Colonic mucosa (tissue), 4 donors: ENCODE measurements at places on chromosomes 16 and 17. TPM values are rescaled to one million over a fixed set of nuclear protein-coding genes. Genes with fewer than 3 reads are reported as not detected.

The CD68 gene
- total RNA-seq, result 37.7 TPM

The KATNIP gene
- 34.1 TPM for total RNA-seq

The BCL6B gene
- total RNA-seq, result 0.89 TPM

The MAP2K6 gene
- total RNA-seq, result 83.3 TPM

The CD19 gene
- 0.40 TPM for total RNA-seq

The RNF227 gene
- 3.0 TPM for total RNA-seq

The GRAPL gene
- 0.35 TPM for total RNA-seq

The KIFC3 gene
- total RNA-seq, result 5.7 TPM

GRCh38 chr16:14071576-14072271, 605 bp downstream of the MRTFB start:
- no peak for DNase-seq
- peak overlapping the region; percentile 95 for H3K4me3 ChIP-seq
- peak overlapping the region; percentile 58 for H3K27ac ChIP-seq
- H3K36me3 ChIP-seq, result no peaks in the 10 kb centered on the region
- H3K27me3 ChIP-seq, result no peaks in the 10 kb centered on the region

- DNase-seq, result no peak
- no peak overlapping the region for H3K27ac ChIP-seq
- H3K27me3 ChIP-seq, result no peaks in the 10 kb centered on the region
- H3K36me3 ChIP-seq, result no peaks in the 10 kb centered on the region
- no peak overlapping the region for H3K4me3 ChIP-seq
- H3K4me1 ChIP-seq, result no peaks in the 10 kb centered on the region
Observed at GRCh38 chr17:61385577-61386236, 13.9 kb upstream of the TBX2 start.

GRCh38 chr17:69402052-69402451, 12.4 kb upstream of the MAP2K6 start:
- no peak overlapping the region for H3K4me3 ChIP-seq
- no peak for DNase-seq
- H3K27ac ChIP-seq, result no peak overlapping the region
- no peaks in the 10 kb centered on the region for H3K27me3 ChIP-seq

DNA sequence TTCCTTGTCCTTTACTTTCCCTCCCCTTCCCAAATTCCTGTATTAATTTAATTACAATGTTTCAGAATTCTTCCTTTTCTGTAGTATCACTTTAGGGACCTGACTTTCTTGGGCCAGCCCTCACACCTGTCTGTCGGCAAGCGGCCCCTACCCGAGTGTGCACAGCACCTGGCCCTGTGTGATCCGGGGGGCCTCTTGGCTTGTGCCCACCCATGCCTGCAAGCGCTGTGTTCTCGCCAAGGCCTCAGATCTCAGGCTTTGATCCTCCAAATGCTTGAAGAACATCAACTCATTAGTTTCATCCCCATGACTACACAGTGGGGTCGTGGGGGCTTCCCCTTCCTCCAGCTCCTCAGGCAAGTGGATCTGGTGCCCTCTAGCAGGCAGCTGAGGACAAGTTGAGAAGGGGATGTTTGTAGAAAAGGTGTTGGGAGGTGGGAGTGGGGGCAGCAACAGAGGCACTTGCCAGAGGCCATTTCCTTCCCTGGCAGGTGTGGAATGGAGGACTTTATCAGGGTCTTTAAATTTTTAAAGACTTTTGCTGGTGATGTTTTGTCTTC, 15.7 kb upstream of the CDH3 start:
- no peak for DNase-seq
- no peaks in the 10 kb centered on the region for H3K4me1 ChIP-seq
- no peak overlapping the region for H3K27ac ChIP-seq
- no peak overlapping the region for H3K4me3 ChIP-seq

- H3K27ac ChIP-seq, result peak overlapping the region; percentile 76
- DNase-seq, result peak; percentile 30
- H3K36me3 ChIP-seq, result no peaks in the 10 kb centered on the region
- H3K4me1 ChIP-seq, result peaks cover 16% of the 10 kb centered on the region
- no peaks in the 10 kb centered on the region for H3K27me3 ChIP-seq
Observed at GRCh38 chr17:81666092-81666341, 388 bp downstream of the OXLD1 start.

GRCh38 chr16:30110661-30111060, 2.7 kb downstream of the GDPD3 start:
- peaks cover 19% of the 10 kb centered on the region for H3K4me1 ChIP-seq
- H3K27me3 ChIP-seq, result no peaks in the 10 kb centered on the region
- H3K27ac ChIP-seq, result no peak overlapping the region
- H3K36me3 ChIP-seq, result no peaks in the 10 kb centered on the region

DNA sequence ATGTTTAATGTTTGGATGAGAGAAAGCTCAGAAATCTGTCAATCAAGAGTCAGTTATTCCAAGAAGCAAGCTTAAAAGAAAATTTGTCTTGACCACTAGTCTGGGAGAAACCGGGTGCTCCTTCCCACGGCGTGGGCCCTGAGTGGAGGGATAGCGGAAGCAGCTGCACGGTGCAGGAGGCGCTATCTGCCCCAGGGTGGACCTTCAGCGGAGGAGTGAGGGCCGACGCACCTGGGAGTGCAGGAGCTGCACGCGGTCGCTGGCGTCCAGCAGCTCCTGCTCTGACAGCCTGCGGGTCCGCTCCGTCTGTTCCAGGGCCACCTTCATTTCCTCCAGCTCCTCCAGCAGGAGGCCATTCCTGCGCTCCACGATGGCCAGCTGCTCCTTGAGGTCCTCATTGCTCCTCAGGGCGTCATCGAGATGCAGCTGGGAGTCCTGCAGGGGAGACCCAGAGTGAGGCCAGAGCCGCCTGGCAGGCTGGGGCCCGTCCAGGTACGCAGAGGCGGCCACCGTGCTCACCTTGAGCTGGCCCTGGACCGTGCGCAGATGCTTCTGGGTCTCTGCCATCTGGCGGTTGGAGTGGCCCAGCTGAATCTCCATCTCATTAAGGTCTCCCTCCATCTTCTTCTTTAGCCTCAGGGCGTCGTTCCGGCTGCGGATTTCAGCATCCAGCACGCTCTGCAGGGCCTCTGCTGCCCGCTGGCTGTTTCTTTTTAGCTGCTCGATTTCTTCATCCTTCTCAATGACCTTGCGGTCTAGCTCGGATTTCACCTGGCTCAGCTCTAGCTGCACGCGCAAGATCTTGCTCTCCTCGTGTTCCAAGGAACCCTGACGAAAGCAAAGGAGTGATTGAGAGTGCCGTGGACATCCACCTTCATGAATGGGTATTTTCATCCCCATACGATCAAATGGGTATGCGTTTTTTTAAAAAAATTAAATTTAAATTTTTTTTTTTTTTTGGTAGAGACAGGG, 63.5 kb downstream of the MYH13 start:
- DNase-seq, result no peak
- H3K4me1 ChIP-seq, result no peaks in the 10 kb centered on the region
- H3K27me3 ChIP-seq, result no peaks in the 10 kb centered on the region
- no peaks in the 10 kb centered on the region for H3K36me3 ChIP-seq
- no peak overlapping the region for H3K4me3 ChIP-seq

- H3K4me3 ChIP-seq, result no peak within 1 kb of the TSS
- no peak within 1 kb of the TSS for H3K27ac ChIP-seq
- no peak for DNase-seq
- H3K4me1 ChIP-seq, result no peaks in the 10 kb centered on the region
- no peaks in the 10 kb centered on the region for H3K27me3 ChIP-seq
Observed at GRCh38 chr17:44915321-44915726, at the start of gene GFAP. Gene GFAP (minus strand): TSS chr17:44915500. CDS start chr17:44915486, 14 bp downstream.

DNA sequence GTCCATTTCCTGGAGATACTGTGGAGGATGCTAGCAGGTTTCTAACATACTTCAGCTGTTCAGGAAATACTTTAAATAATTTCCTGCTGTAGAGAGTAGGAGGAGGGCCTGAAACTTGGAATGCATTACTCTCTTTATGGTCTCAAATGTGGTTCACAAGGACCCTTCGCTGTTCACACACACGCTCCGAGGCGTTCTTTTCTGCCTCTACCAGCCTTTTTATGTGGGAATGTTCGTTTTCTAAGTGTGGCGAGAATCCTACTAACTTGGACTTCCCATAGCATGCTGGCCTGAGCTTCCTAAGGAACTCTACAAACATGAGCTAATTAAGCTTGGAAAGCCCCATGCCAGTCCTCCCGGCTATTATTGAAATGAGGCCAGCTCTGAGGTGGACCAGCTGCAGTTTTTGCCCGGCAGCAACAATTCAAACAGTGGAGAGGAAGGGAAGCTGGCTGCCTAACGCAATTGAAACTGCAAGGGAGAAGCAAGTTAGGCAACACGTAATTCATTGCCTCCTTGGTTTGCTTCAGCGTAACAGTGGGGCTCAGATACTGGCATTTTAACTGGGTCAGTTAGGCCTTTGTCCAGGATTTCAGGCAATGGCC, 18.9 kb downstream of the KPNA2 start:
- H3K4me3 ChIP-seq, result no peak overlapping the region
- H3K27ac ChIP-seq, result no peak overlapping the region
- no peak for DNase-seq
- no peaks in the 10 kb centered on the region for H3K4me1 ChIP-seq

DNA sequence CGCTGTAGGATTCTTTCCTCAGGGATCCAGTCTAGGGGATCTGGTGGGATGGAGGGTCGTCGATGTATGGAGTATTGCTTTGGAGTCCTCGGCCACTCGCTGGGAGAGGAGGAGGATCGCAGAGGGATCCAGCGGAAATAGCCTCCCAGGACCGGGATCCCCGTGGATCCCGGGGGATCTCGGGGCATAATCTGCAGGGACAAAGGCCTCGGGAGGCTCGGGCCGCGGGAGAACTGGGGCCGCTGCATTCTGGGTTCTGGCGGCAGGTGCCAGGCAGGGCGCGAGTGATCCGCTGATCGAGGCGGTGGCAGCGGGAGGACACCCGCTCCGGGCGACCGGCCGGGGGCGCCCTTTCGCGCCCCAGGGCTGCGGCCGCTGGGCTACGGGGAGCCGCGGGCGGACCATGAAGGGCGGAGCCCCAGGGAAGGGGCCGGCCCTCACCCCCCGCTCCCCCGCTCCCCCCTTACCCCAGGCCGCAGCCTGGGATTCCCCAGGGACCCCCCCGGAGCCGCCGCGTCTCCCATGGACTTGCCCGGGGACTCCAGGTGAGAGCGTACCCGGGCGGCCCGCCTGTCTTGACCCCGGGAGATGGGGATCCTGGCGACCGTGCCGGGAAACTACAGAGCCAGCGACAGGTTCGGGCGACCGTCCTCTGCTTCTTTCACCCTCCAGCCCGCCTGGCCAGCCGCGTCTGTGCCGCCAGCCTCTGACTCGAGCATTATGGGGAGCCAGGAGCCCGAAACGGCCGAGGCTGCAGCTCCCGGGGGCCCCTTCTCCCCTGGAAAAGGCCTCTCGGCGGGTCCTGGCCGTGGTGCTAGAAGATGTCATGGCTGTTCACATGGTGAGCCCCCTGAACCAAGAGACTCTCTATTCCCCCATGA, 604 bp downstream of the PRR14 start:
- H3K36me3 ChIP-seq, result peaks cover 20% of the 10 kb centered on the region
- no peaks in the 10 kb centered on the region for H3K27me3 ChIP-seq
- peaks cover 9% of the 10 kb centered on the region for H3K4me1 ChIP-seq

GRCh38 chr16:19744670-19745069, 26.6 kb downstream of the IQCK start:
- H3K27me3 ChIP-seq, result no peaks in the 10 kb centered on the region
- no peak for DNase-seq
- no peaks in the 10 kb centered on the region for H3K36me3 ChIP-seq
- no peak overlapping the region for H3K4me3 ChIP-seq

GRCh38 chr17:15413101-15413771, 54.2 kb downstream of the CDRT4 start:
- H3K27me3 ChIP-seq, result no peaks in the 10 kb centered on the region
- H3K27ac ChIP-seq, result no peak overlapping the region
- no peak for DNase-seq

- H3K27ac ChIP-seq, result no peak overlapping the region
- H3K4me3 ChIP-seq, result no peak overlapping the region
- H3K27me3 ChIP-seq, result no peaks in the 10 kb centered on the region
- DNase-seq, result no peak
- H3K36me3 ChIP-seq, result no peaks in the 10 kb centered on the region
Observed at GRCh38 chr17:11503308-11504035, 94.8 kb upstream of the DNAH9 start.

GRCh38 chr16:84105948-84106740, 10.6 kb downstream of the MBTPS1 start:
- no peak for DNase-seq
- peaks cover 5% of the 10 kb centered on the region for H3K4me1 ChIP-seq
- no peak overlapping the region for H3K27ac ChIP-seq
- no peak overlapping the region for H3K4me3 ChIP-seq
